ENCODE measurements at places on chromosomes 12 and 14.

DNA sequence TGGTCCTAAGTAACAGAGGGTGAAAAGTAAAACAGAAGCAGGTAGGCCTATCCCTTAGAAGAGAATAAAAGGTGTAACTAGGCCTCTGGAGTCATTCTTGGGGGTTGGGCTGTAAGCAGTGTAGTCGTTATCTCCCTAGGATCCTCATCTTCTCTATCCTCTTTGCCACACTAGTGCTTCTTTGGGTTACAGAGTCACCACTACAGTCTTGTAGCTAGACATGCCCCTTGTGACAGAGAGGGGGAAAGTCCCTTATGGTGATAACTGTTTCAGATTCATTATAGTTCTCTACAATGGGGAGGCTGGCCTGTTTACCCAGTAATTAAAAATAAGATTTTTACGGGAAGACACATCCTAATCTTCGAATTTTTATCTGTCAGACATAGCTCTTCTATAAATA lies 16.4 kb upstream of the SRP54 start:
- DNase-seq = no peak

- DNase-seq = no peak
These were observed 123.1 kb downstream of the GALC start for GRCh38 chr14:87869619-87870583.

DNA sequence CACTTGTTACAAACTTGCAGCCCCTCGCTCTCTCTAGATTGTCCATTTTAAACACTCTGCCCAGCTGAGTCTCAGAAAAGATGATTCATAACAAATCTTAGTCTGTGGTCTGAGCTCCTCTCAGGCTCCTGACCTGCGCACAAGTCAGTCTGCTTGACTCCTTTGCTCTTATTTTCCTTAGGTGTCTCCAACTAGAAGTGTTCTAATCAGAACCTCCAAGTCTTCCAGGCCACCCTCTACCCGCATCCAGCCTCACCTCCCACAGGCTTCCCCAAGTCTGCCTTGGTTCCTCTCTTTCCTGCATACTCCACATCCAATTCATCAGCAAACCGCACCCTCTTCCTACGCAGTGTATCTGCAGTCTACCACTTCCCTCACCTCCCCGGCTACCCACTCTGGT lies 42.4 kb upstream of the BDKRB2 start:
- no peak for DNase-seq

DNA sequence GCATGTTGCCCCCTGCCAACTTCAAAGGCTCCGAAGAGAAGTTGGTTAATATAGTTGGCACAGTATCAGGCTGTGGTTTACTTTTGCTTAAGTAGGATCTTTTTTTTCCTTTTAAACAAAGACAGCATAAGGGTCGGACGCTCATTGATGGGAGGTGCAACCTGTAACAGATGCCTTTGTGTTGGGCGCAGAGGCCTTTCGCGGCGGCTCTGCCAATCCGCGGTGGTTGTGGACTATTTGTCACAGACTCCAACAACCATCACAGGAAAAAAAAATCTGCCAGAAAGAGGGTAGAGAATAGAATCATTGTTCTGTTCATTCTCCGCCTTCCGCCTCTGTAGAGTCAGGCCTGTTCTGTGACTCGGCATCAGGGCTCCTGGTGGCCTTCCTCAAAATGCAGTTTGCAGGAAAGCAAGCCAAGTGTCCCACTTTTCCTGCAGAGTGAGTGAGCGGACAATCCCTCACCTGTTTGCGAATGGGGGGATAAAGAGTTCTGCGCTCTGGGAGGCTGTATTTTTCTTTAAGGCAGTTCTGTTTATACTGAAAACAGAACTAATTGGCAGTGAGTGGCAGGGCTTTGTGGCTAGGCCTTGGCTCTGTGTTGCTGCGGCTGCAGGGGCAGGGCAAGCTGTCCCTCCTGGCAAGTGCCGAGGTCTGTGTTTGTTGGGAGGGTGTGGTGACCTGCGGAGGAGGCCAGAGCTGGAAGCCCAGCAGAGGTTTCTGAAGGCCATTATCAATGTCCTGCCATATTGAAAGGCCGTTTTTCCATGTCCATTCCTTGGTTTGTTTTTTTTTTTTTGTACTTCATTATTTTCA lies 83.0 kb upstream of the PIWIL1 start:
- DNase-seq = no peak

DNA sequence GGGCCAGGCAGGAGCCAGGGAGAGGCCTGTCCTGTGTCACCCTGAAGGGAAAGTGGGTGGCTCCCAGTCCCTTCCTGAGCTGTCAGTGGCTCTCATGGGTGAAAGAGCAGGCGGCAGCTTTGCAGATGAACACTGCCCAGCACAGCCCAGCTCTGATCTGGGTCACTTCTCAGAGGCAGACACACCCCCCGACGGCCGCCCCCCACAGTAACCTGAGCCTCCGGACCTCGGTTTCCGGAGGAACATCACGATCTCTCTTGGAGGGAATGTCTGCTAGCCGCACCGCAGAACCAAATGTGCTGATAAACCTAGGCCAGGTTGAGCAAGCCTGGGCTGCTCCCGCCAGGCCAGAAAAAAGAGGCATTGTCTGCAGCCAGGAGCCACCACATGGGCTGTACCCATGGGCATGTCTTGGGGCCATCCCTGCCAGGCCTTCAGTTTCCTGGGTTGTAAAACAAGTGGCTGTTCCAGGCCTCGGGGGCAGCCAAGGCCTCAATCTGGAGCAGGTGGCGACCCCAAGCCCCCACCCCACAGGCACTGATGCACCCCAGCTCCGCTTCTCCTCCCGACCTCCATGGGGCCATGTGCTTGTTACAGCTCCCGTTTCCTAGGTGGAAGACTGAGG lies 57.6 kb downstream of the NCOR2 start:
- DNase-seq = no peak

DNA sequence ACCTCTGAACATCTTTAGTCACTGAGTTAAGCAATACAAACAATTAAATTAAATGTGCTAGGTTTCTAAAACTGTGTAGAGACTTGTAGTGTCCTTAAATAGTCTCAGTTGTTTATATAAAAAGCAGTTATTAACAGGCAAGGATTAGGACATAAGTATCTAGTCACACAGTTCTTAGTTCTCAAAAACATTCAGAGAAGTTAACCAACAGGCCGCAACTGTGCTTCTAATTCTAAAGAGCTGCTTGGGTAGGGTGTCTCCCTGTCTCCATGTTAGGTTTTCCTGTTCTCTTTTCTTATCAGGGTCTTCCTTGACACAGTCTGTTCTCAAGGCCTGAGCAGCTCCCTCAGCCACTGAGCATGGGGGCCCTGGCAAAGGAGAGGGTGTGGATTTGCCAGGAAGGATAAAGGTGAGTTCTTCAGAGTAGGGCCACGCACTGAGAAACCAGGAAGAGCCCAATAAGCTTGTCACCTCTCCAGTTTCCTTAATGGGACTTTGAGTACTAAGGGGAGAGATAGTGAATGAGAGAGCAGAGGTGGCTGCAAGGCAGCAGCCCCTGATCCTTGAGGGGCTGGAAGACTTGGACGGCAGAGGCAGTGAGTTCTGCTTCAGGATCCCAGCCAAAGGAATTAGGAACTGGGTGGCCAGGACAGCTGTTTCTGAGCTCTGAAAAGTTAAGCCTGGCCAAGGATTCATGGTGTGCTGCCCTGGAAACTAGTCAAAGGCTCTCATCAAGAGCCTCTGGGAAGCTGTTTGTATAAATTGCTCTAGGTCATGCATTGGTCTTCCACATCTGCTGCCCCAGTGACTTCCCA lies 177.3 kb downstream of the MYRFL start:
- DNase-seq = no peak

DNA sequence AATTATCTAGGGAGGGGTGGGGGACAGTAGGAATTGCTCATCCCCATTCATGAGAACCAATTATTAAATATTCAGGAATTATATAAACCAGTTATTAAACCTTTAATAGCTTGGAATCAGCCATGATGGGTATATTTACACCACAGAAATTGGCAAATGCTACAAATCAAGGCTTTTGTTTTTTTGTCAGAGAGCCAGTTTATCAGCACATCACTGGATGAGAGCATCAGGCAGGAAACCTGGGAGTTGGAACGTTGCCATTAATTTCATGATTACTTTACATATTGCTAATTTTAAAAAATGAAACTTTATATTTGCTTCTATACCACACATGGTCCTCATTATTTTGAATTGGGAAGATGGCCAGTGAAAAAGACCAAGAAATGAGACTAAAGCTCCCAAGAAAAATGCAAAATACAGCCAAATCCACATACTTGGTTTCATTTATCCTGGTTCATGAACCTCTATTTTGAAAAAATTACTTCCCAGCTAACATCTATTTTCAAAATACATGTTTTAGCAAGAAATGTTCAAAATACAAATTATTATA lies 48.4 kb downstream of the ATL1 start:
- DNase-seq = no peak

GRCh38 chr12:120376934-120377572 lies 8.1 kb upstream of the MSI1 start:
- no peak for DNase-seq

DNA sequence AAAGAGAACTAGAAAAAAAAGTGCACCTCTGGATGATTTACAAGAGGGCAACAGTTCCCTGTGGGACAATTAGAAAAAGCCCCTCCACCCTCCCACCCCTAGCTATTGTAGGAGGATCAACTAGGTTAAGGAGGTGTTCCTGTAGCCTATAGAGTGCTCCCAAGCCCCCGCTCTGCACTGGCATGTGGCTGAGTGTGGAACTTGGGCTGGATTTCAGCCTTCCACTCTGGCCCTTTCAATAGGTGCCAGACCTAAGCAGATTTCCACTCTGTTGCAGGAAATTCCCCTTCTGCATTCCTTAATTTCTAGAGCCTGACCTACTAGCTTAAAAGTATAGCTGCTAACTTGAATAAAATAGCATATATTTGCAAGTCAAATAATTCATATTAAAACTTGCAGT lies 2.8 kb downstream of the NFATC4 start:
- DNase-seq = no peak

GRCh38 chr12:109871668-109872314 lies 8.6 kb downstream of the GLTP start:
- DNase-seq = no peak

- DNase-seq = no peak
These were observed 49.5 kb downstream of the ATP2A2 start for GRCh38 chr12:110330544-110330943.

- DNase-seq = no peak
These were observed 105.9 kb upstream of the LHX5 start for GRCh38 chr12:113577464-113578129.

GRCh38 chr12:90122681-90123080 lies 414.0 kb upstream of the ATP2B1 start:
- no peak for DNase-seq

- DNase-seq = no peak
These were observed 426.0 kb downstream of the DAD1 start for GRCh38 chr14:22163051-22163450.

DNA sequence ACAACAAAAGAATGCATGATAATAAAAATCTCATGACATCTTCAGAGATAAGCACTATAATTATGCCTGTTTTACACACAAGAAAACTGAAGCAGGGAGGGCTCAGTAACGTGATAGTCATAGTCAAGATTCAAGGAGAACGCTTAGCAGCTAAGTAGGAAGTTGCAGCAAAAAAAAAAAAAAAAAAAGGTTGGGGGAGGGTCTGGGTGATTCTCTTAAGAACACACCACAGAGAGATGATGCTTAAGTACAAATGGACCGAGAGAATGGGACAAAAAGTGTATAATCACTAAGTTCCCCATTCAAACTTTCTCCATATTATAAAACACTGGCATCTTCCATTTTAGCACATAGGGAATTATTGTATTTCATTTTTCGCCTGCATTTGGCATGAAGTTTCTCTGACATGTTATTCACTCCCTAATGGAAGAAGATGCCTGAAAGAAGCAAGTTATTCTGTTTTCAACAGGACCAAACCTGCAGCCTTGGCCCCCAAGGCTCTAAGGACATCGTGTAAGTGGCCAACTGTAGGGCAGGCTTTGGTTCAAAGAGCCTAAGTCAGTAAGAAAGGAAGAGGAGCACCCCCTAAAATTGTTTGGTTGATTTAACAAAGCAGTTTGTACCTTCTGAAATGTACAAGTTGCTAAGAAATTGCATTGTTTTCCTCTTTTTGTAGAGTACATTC lies 142.9 kb upstream of the TMPO start:
- no peak for DNase-seq

DNA sequence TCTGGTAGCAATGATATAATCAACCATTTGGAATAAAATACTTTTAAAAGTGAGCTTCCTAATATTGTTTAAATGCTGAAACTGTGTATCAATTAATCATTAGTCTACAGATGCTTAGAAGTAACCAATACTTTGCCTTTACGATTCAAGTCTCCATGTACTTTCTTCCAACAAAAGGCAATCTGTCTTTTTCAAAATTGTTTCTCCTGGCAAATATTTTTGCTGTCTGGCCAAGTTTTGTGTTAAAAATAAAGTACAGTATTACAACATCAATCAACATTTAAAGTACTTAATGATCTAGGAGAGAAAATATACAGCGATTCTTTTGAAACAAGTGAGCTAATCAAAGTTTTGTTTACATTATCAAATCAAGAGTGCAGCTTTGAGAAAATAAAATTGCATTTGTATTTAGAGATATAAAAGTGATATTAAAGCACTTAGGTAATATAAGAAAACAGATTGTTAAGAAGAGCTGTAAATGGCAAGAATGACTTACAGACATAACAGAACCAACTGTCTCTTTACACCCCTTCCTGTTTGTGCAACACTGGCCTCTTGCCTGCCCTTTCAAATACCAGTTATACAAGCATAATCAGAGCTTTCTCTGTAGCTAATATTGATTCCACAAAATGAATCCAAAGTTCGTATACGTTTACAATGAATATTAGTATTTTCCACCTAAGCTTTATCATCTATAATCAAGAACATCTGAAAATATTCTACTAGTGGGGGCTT lies 38.2 kb upstream of the FBLN5 start:
- DNase-seq = no peak

DNA sequence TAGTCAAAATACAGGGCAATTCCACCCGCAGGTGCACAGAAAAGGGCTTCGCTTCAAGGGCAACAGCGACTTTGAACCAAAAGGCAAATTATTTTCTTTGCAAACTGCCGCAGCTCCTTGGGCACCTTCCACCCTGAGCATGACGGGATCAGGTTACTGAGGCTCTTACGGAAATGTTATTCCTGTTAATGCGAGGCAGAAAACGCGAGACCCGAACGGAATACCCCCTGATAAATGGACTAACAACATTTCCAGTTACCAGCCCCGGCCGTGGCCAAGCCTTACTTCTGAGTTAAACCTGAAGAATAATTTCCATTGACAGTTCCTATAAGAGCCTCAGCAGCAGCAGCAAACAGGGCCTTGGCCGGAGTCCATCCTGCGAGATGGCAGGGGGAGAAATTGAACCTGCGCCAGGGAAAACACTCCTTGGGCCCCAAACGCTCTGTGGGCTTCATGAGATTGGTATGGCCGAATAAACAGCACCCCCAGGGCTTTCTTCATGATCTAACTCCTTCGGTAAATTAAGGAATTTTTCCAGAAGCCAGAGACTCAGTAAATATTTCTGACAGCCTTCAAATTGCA lies 70.0 kb upstream of the DICER1 start:
- no peak for DNase-seq

DNA sequence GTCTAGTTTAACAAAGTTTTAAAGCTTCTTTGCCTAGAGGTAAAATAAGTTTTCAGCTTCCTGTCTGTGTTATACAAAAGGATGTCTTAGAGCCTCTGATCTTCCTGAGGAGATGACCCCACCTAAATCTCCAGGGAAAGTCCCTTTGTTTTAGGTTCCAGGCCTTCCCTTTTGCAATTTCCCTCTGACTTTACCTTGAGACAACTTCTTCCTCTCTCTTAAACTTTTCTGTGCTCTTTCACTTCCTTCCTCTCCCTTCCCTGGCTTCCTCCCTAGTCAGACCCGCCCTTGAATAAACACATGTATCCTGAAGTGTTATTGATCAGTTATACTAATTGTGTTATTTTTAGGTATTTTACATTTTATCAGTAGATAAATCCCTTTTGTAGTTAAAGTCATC lies 134.8 kb downstream of the DYRK2 start:
- no peak for DNase-seq

GRCh38 chr12:93379981-93380361 lies 2.2 kb downstream of the NUDT4 start:
- DNase-seq = no peak
